Mammary epithelial cell (primary cell): ENCODE measurements at places on chromosomes 1 and 21. TPM values are rescaled to one million over a fixed set of nuclear protein-coding genes. Genes with fewer than 3 reads are reported as not detected.

RNF186 gene
- not detected for polyA plus RNA-seq

CDA gene
- 371 TPM for polyA plus RNA-seq

TMEM82 gene
- polyA plus RNA-seq, result not detected

CHRM3 gene
- 0.12 TPM for polyA plus RNA-seq

CDC14A gene
- 2.4 TPM for polyA plus RNA-seq

WNT3A gene
- 0.02 TPM for polyA plus RNA-seq

LRRC71 gene
- not detected for polyA plus RNA-seq

GREM2 gene
- polyA plus RNA-seq, result not detected

TMEM240 gene
- 0.36 TPM for polyA plus RNA-seq

CD1E gene
- polyA plus RNA-seq, result not detected

RGS18 gene
- polyA plus RNA-seq, result 0.16 TPM

TCHH gene
- polyA plus RNA-seq, result 0.02 TPM

PLA2G2A gene
- 0.10 TPM for polyA plus RNA-seq

KCNA2 gene
- not detected for polyA plus RNA-seq

SPATA46 gene
- polyA plus RNA-seq, result not detected

CRP gene
- not detected for polyA plus RNA-seq

REN gene
- polyA plus RNA-seq, result 0.09 TPM

CSMD2 gene
- polyA plus RNA-seq, result under 0.01 TPM

FAM177B gene
- not detected for polyA plus RNA-seq

ADAMTS4 gene
- 0.07 TPM for polyA plus RNA-seq

TMEM51 gene
- polyA plus RNA-seq, result 14.9 TPM

HSPA6 gene
- 0.79 TPM for polyA plus RNA-seq

HOOK1 gene
- 1.9 TPM for polyA plus RNA-seq

DPT gene
- not detected for polyA plus RNA-seq

PPIE gene
- polyA plus RNA-seq, result 76.7 TPM

KTI12 gene
- 15.4 TPM for polyA plus RNA-seq

NBL1 gene
- polyA plus RNA-seq, result 108 TPM

HTR6 gene
- polyA plus RNA-seq, result not detected

GPR3 gene
- 3.1 TPM for polyA plus RNA-seq

SH2D5 gene
- 20.7 TPM for polyA plus RNA-seq

WDR47 gene
- 13.9 TPM for polyA plus RNA-seq

PDC gene
- polyA plus RNA-seq, result not detected

EXTL1 gene
- 0.22 TPM for polyA plus RNA-seq
